ENCODE measurements at places on chromosomes 7 and 10.

GRCh38 chr10:11165591-11166543 is 148.2 kb downstream of the CELF2 start:
- DNase-seq = peak; percentile 60

- no peak for DNase-seq
Measured at GRCh38 chr7:132455378-132455777, 120.9 kb downstream of the PLXNA4 start.

- DNase-seq = no peak
Measured at GRCh38 chr7:13949445-13949844, 40.0 kb downstream of the ETV1 start.

DNA sequence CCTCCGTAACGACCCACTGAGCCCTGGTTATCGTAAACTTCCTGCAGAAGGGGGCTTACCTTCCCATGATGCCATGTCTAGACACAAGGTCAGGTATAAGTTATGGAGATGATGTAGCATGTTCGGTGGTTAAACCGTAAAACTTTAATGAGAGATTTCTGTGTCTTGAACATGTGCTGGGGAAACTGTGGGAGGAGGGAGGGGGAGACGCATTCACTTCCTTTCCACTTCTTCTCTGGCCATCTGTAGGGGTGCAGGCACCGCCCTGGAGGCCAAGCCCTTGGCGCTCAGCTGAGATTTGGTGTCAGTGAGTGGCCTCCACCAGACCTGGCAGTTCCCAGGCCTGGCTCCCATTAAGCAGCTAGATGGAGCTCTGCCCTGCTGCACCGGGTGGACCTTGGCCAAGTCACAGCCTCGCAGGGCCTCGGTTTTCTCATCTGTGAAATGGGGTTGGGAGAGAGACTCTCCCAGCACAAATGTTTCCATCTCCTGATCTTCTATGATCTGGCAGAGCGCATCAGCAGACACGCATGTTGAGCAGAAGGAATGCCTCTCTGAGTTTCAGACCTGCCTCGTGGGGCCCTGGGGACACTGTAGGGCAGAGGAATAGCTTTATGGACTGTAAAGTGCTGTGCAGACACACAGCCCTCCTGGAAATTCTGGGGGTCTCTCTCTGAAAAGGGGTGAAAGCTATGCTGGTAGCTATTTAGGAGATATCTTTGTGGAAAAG is 106.0 kb downstream of the COL26A1 start:
- no peak for DNase-seq

DNA sequence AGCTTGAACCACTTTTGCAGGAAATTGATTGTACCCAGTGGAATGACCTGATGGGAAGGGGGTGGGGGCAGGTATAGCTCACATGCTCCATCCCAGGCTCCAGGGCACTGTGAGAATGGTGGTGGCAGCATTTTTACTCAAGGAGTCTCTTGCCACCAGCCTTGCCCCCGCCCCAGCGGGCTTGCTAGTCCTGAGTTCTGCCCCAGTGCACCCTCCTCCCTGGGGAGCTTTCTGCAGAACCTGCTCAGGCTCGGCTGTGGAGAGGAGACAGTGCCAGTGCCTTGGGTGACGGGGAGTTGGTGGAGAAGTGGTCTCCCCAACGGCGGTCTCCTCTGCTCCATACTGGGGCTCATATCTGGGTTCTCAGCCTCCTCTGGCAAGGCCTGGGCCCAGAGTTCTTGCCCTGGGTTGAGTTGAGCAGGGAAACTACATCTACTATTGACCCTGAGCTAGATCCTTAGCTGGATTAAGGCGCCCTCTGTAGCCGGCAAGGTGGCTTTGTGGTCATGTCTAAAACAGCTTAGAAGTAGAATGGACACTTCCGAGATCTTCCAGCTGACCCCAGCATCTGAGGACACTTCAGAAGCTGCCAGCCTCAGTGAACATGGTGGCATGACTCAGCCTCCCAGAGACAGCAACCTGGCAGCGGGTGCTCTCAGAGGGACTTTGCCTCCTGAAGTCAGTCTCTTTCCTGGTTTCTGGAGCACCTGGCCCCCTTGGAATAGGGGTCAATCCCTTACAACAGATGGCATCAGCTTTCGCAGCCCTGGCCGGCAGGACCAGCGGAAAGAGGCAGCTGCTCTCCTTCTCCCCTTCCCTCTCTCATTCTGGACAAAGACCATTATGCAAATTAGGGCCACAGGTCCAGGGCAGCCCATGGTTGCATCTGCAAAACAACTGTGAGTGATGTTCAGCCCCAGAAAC is 363.4 kb upstream of the MKI67 start:
- no peak for DNase-seq

- DNase-seq = peak; percentile 38
Measured at GRCh38 chr10:60943316-60944057, 498 bp downstream of the RHOBTB1 start.

- DNase-seq = no peak
Measured at GRCh38 chr7:120691915-120692314, 166.0 kb downstream of the TSPAN12 start.

DNA sequence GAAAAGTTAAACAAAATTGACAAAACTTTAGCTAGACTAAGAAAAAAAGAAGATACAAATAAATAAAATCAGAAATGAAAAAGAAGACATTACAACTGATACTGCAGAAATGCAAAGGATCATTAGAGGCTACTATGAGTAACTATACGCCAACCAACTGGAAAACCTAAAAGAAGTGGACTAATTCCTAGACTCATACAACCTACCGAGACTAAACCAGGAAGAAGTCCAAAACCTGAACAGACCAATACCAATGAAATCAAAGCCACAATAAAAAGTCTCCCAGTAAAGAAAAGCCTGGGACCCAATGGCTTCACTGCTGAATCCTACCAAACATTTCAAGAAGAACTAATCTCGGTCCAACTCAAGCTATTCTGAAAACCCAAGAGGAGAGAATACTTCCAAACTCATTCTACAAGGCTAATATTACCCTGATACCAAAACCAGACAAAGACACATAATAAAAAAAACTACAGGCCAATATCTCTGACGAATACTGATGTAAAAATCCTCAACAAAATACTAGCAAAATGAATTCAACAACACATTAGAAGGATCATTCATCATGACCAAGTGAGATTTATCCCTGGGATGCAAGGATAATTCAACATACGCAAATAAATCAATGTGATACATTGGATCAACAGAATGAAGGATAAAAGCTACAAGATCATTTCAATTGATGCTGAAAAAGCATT is 20.3 kb downstream of the ELAPOR2 start:
- no peak for DNase-seq

DNA sequence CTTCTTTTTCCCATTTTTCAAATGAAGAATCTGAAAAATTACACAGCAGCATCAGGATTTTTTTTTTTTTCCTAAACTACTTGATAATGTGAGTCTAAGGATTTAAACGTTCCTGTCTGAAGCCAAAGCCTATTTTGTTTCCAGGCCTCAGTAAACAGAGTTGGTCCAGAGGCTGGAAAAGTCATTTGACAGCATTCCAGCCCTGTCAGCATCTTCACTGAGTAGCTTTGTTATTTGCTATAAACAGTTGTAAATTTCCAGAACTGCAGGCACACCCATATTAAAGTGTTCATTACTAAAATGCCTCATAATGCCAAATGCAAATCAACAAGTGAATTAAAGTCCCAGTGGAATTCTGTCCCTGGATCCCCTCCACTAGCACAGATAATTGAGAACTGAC is 35.5 kb upstream of the KMT2E start:
- no peak for DNase-seq

- DNase-seq = no peak
Measured at GRCh38 chr10:70668454-70668970, 3.8 kb upstream of the ADAMTS14 start.

GRCh38 chr10:77592946-77593636 is 44.5 kb downstream of the KCNMA1 start:
- no peak for DNase-seq

GRCh38 chr10:1151076-1152033 is 95.2 kb downstream of the WDR37 start:
- DNase-seq = no peak

DNA sequence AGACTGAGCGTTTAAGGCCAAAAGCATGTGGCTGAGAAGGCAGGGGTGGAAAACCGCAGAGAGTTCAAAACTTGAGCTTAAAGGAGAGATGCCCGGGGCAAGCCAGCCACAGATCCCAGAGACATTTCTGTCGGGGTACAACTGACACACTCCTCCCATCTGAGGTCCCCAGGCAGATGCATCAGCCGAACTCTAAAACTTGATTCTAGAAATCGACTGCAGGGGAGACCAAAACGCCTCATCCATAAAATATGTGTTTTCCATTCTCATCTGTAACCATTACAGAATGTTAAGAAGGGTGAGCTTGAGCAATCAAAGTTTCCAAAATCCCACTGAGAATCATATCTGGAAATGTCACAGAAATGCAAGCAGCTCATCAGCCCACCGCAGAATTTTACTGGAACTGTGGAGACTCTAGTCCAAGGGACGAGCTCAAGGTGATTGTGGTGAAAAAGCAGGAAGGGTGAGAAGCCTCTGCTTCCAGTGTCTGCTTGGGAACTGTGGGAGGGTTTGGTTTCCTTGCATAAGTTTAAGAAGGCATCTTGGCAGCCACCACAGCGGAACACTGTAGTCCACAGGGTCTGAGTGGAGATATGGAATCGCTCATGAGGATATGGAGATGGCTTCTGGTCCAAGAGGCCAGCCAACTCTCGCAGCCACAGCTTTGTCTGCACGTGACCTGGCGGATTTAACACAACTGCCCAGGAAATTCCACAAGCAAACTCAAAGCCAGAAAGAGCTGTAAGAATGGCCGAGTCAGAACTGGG is 249.2 kb downstream of the SFMBT2 start:
- DNase-seq = no peak

DNA sequence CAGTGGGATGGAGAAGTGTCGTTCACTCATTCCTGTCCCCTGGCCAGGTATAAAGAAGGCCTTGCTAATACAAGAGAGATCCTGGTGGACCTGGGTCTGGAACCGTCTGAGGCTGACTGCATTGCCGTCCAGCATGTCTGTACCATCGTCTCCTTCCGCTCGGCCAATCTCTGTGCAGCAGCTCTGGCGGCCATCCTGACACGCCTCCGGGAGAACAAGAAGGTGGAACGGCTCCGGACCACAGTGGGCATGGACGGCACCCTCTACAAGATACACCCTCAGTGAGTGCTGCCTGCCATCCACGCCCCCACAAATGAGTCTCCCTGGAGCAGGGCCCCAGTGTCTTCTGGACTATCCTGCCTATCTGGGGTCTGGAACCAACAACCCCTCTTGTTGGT is 27.2 kb downstream of the HKDC1 start:
- no peak for DNase-seq

DNA sequence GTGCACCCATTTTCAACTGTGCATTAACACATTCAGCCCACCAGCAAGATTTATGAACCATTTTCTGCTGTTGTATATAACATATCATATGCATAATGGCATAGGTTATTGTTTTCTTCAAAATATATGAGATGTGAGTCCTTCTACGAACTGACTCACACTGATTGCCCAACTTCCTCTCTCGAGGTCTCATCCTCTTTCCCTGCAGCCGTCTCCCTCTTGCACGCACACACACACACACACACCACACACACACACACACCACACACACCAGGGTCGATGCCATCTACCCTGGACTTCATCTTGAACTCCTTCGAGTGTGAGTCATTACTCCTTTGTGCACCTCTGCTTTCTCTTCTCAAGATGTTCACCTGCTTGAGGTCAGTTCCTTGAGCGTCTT is 36.7 kb downstream of the EGFR start:
- no peak for DNase-seq

DNA sequence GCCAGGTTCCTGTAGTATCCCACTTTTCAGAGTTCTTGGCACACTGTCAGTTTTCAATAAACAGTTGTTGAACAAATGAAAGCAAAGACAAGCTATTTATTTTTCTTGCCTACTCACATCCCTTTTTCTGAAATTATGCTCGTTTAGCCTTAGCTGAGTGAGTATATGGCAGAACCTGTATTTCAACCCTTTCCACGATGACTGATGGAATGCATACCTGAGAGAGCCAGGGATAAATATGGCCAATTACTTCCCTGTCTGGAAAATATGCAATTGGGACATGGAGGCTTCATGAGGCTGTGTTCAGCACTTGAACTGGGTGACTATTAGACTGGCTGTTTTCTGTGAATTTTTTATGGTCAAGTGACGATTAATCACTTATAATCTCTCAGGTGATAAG is 144.5 kb upstream of the POT1 start:
- no peak for DNase-seq

GRCh38 chr7:54743580-54743979 is 15.4 kb downstream of the SEC61G start:
- no peak for DNase-seq

- no peak for DNase-seq
Measured at GRCh38 chr10:62803724-62804355, 680 bp upstream of the ADO start.

DNA sequence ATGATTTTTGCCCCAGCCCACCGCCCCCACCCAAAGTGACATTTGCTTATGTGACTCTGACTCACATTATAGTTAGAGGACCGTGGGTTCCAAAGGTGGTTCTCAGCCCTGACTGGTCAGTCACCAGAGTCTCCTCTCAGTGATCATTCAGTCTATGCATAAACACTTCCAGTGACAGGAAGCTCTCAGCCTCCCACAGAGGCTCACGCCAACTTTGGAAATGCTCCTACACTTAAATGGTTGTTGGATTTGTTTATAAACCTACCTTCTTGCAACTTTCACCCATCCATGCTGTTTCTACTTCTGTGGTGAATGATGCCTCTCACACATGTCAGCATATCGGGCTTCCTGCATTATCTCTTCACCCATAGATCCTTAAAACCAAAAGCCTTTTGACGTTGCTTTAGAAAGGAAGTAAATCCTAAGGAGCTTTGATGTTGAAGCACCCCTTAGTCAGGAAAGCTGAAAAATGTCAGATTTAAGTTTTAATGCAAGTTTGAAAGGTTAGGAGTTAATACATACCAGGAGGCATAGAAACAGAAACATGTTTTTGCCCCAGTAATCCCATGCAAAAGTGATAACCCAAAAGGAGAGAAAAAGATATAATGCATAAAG is 46.5 kb upstream of the FGL2 start:
- peak; percentile 39 for DNase-seq

DNA sequence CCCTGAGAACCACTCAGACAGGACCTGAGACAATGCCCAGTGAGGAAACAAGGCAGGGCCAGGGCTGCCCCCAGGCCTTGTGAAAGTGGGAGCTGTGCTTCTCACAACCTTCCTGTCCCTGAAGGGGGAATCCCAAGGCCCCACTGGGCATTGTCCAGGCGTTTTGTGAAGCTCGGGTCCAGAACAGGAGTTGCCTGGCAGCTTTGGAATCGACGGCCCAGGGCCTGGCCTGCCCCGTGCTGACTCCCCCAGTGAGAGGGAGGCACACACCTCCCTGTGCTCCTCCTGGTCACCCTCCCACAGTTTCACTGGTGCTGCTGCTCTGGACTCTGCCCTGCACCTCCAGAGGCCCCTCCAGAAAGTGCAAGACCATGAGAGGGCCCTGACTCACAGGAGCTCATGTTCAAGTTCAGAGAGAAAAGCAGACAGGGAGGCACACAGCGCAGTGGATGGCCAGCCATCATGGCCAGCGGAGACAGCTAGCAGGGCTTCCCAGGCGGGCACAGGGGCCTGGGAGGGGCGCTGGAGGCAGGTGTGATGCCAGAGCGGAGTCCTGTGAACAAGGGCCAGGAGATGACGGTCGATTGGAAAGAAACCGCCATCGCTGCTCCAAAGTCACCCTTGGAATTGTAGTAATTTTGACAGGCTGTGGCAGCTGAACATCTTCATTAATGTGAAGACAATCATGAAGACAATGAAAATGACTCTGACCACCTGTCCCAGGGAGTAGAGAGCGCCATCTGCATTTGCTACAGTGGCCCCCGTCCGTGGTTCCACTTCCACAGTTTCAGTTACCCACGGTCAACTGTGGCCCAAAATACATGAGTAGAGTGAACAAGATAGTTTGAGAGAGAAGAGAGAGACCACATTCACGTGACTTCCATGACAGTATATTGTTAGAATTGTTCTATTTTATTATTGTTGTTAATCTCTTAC is 103.7 kb downstream of the MKI67 start:
- DNase-seq = no peak

- DNase-seq = peak; percentile 57
Measured at GRCh38 chr10:5449823-5450222, 37.5 kb downstream of the NET1 start.

Measured in CD14-positive monocyte (primary cell).